Activated naive CD4-positive, alpha-beta T cell treated with Interleukin-2 at 50 U/mL for 16 hours (primary cell): ENCODE measurements at places on chromosomes 6 and 20.

DNA sequence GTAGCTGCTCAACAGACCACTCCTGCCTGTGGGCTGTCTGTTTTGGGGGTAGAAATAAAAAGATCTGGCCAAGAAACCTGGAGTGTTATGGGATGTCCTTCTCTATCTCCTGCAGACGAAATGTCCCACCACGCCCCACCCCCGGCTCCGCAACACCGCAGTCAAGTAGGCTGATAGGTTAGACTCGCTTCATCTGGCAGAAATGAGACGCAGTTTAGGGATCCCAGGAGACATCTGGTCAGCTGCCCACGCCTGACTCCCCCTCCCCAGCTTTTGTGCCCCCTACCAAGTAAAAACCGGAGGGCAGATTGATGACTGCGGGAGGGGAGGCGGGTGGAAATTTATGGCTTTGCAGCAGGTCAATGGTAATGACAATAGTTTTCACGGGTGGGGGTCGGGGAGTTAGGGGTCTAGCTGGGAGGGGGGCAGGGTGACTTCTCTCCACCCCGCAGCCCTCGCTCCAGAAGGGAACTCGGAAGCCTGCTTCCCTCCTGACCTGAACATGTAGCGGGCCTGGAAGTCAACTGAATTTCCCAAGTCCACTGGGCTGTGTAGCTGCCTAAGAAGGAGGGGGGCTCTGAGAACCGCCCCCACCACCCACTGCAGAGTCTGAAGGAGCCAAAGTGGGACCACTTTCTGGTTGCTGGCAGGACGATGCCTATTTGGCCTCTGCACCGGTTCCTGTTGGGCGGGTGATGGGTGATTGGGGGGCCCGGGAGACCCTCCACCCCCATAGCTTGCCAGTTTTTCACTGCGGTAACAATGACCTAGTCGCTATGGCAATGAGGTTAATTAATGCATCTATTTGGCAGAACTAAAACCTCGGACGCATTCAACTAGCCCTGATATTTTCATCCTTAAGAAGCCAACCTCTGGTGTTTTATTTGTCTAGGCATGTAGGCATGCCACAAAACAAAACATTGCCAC lies 25.7 kb downstream of the PMEPA1 start:
- DNase-seq: no peak

DNA sequence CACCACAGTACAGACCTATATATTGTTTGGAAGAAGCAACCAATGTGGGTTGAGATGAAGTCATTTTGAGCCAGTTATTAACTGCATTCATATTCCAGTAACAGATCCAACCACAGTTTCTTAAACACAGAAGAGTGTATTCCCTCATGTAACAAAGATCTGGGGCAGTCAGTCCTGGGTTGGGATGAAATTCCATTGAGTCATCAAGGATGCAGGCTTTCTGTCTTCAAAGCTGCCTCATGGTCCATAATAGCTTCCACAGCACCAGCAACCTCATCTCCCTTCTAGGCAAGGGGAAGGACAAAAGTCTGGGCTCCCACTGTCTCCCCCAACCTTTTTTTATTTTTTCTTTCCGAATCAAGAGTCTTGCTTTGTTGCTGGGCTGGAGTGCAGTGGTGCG lies 2.9 kb upstream of the SOD2 start:
- no peak for DNase-seq

- DNase-seq: no peak
Measured at GRCh38 chr6:148347441-148348054, 4.9 kb downstream of the SASH1 start.

- DNase-seq: no peak
Measured at GRCh38 chr6:39830444-39830843, 38.3 kb downstream of the DAAM2 start.

- no peak for DNase-seq
Measured at GRCh38 chr6:21500314-21501020, 93.1 kb upstream of the SOX4 start.

DNA sequence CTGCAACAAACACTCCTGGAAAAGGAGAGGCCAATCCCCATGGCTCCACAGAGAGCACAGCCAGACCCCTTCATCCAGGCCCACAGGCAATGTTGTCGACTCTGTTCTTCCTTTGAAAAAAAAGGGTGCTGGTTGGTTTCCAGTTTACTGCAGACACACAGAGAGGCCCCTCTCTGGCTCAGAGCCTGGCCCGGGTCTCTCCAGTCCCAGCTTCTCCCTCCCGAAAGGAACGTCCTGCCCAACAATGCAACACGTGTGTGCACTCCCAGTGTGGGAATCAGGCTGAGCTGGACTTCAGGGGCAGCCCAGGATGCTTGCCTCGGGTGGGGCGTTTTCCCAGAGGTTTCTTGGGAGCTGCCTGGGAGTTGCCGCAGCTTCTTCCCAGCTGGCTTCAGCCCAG lies 4.5 kb upstream of the NKAIN4 start:
- no peak for DNase-seq

- DNase-seq: no peak
Measured at GRCh38 chr20:63210011-63210605, 5.8 kb downstream of the YTHDF1 start.

DNA sequence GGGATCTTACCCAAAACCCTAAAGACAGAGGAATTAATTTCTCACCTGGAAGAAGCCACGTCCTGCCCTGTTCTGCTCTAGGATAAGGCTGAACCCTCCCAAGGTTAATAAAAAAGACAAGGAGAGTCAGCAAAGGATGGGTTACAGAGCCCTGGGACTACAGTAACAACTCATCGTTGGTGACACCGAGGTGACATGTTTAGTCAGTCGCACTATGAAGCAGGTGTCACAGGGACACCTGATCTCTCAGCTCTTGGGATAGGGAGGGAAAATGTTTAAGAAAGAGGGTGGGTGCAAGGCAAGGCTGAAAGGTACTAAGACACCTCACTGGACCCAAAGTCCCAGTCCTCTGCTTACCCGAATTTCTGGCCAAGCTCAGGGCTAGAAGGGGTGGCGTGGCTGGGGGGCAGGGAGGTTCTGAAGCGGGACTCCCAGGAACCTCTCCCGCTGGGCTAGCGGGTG lies 562 bp downstream of the MOCS1 start:
- no peak for DNase-seq

- no peak for DNase-seq
Measured at GRCh38 chr6:49556429-49556837, 6.0 kb downstream of the C6orf141 start.

DNA sequence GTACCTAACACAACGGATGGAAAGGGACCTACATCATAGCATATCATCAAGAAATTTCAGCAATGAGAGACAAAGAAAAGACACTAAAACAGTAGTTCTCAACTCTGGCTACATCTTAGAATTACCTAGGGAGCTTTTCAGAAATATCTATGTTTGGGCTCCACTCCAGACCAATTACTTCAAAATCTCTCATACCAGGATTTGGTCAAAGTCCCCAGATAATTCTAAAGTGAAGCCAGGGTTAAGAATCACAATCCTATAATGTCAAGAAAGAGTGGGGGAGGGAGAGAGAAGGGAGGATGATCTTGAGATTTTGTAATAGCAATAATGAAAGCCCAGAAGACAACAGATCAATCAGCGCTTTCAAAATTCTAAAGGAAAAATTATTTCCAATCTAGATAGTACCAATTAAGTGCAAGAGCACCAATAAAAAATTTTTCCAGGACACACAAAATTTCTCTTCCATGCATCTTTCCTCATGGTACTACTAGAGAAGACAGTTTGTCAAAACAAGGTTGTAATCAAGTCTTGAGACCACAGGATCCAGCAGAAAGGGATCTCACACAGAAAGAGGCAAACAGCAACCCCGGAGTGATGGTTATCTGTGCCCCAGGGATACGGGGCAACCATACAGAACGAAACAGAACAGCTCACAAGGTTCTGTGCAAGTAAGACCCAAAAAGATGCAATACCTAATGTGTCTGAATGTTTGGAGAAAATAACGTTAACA lies 152.9 kb upstream of the DST start:
- no peak for DNase-seq

DNA sequence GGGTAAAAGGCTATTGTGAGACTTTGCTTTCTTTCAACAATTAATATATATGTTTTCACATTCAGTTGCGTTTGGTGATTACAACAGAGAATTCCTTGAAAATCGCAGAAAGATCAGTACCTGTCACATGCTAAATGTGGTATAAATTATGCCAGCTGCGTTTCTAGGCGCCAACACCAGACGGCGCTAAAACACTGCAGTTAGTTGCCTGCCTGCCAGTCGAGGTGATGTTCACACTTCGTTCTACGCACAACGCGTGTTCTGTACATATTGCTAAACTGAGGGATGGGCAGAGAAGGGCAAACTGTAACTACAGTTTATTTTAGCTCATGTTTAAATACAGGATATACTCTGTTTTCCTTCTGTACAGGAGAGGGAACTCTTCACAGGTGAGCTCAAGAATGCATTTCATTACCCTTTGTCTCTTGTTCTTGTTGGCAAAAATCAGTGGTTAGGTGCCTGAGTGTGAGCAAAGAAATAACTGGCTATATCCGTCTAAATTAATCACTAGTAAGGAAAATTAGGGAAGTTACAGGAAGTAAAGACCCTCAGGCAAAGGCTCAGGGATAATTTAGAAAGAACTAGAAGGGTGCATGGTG lies 100.1 kb upstream of the RGS17 start:
- no peak for DNase-seq

- no peak for DNase-seq
Measured at GRCh38 chr6:81233990-81234389, 518.5 kb downstream of the TENT5A start.

- DNase-seq: no peak
Measured at GRCh38 chr6:97215157-97215769, 67.8 kb downstream of the MMS22L start.
